Stimulated activated CD4-positive, alpha-beta T cell treated with anti-CD3 and anti-CD28 coated beads, Interleukin-4, amount 100 ng/mL, for 1 hour (primary cell): ENCODE measurements at places on chromosomes 1 and 21.

GRCh38 chr21:18370301-18370700 is 33.3 kb downstream of the TMPRSS15 start:
- DNase-seq, result no peak

DNA sequence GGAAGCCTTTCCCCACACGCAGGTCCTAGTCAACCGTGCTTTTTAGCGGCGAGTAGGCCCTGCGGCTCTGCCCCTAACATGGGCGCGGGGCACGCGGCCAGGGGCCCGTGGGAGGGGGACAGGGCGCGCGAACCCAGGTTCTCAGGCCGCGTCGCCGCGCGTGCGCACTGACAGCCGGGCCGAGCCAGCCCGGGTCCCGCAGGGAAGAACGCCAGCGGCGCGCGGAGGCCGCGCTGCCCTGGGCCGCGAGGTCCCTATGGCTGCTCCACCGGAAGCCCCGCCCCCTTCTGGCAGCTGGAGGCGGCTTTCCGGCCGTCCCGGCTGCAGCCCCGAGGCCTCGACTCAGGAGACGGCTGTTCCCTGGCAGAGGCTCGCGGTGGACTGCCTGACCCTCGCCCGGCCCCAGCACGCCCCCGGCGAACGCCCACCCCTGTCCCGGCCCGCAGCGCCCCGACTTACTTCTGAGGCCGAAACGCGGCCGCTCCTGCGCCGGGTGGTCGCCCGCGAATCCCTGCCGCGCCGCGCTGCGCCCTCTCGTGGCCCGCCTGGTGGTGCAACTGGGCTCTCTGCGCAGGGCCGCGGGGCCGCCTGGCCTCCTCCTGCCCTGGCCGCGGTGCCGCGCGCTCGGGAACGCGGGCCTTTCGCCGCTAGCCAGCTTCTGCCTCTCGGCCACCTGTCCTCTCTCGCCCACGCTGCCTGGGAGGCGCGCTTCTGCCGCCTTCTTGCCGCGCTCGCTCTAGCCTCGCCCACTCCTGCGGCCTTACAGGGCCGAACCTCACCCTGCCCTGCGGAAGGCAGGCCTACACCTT is 16.6 kb upstream of the RIPPLY3 start:
- peak; percentile 87 for DNase-seq

- DNase-seq, result no peak
Measured at GRCh38 chr1:101135526-101135925, 101.3 kb upstream of the S1PR1 start.

DNA sequence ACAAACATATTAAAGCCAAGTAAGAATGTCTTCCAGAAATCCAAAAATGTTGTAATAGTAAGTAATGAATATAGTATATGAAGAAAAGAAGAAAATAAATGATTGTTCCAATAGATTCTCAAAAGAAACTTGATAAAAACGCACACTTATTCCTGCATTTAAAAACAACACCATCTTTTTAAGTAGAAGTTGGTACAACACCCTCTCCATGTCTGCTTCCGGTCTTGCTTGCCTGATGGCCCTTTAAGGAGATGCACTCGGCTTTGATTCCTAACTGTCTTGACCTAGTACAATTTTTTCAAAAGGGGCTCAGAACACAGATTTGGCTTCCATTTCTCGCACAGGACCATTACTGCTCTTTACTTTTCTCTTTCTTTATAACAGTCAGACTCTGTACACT is 9.0 kb downstream of the CLCA1 start:
- DNase-seq, result no peak

DNA sequence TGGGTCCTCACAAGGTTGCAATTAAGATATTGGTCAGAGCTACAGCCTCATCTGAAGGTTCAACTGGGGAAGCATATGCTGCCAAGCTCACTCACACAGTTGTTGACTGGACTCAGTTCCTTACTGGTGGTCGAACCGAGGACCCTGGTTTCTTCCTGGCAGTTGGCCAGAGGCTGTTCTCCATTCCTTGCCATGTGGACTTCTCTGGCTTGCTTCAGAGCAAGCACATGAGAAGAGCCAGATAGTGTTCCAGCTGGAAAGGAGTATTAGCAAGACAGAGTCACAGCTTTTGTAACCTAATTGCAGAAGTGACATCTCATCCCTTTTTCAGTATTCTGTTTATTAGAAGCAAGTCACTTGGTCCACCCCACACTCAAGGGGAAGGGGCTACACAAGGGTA is 23.6 kb downstream of the POU2F1 start:
- DNase-seq, result no peak

- DNase-seq, result no peak
Measured at GRCh38 chr21:36377391-36377842, 7.8 kb upstream of the CHAF1B start.

- DNase-seq, result no peak
Measured at GRCh38 chr1:234271243-234271606, 102.0 kb upstream of the COA6 start.

- no peak for DNase-seq
Measured at GRCh38 chr1:62355095-62355494, 35.9 kb upstream of the KANK4 start.

- DNase-seq, result no peak
Measured at GRCh38 chr21:41429925-41430491, 4.0 kb downstream of the MX1 start.

DNA sequence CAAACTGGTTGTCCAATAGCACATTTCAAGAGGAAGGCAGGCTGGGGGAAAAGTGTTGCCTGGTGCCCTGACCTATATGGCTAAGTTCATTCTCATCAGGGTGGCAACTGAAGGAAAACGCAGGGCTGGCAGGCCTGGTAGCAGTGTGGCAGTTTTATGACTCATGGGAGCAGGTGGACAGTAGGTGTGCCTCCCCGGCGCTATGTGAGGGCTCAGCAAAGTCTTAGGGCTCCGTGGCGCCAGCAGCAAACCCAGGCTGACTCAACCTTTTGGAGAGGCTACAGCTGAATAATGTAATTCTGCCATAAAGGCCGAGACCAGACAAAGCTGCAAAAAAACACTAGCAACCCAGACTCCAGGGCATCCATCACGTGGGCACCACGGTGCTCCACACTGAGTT is 23.6 kb downstream of the GADD45A start:
- DNase-seq, result no peak

GRCh38 chr1:10187026-10187334 is 23.4 kb upstream of the KIF1B start:
- no peak for DNase-seq

DNA sequence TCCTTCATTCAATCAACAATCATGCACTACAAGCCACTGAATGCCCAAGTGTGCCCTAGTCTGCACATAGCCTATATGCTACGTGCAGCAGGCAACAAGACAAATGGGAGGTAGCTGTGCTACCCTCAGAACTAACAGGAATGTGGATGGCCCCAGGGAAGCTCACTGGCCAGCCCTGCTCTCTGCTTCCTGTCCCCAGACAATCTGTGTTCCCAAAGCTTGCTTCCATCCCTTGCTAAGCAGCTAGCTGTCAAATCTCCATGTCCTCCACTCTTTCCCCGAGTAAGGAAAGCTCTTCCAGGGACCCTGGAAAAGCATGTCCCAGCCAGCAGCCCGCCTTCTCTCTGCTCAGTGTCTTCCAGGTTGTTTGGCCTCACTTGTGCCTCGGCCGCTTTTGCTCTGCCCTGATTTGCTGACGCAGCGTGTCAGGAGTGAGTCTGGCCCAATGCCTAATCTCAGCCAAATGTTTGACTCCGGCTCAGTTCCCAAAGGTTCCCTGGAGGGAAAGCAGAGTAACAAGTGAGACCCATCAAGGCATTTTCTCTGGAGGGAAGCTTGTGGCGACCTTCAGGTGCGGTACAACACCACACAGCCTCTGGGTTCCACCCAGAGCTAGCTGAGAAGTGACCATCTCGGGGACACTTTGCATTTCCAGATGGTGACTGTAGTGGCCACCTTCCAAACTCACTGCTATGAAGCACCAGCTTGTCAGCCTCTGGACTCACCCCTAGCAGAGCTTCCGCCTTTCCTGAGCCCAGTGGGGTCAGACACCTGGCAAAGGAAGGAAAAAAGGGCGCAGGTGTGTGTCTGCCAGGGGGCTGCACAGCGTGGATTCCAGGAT is 243.4 kb downstream of the RHOU start:
- DNase-seq, result no peak

DNA sequence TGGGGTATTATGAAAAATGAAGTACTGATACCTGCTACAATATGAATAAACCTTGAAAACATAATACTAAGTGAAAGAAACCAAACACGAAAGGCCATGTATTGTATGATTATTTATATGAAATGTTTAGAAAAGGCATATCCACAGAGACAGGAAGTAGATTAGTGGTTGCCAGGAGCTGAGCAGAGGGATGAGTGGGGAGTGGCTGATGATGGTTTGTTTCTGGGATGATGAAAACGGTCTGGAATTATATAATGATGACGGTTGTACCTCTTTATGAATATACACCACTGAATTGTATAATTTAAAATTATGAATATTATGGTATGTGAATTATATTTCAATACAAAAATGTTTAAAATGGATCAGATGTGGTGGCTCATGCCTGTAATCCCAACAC is 63.8 kb upstream of the MPC2 start:
- DNase-seq, result no peak

DNA sequence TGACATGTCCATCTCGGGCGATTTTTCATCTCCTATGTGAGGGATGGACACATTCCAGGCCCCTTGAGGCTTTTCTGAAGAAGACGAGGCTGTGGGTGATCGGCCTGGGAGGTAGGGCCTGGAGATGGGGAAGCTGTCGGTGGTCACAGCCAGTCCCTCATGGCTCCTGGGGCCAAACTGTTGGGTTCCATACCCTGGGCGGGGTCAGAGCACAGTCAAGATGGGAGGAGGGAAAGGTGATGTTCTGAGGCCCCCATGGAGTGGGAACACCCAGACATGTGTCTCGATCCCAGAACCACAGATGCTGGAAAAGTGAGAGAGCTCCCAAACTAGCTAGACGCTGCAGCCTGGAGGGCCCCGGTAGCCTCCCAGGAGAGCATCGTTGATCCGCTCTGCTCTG is 157.5 kb upstream of the C1orf174 start:
- DNase-seq, result no peak

- DNase-seq, result no peak
Measured at GRCh38 chr1:42340093-42340492, 5.1 kb upstream of the FOXJ3 start.

GRCh38 chr1:74587888-74588287 is 75.5 kb upstream of the LRRC53 start:
- no peak for DNase-seq

GRCh38 chr1:14937288-14937949 is 216.1 kb upstream of the TMEM51 start:
- DNase-seq, result no peak

DNA sequence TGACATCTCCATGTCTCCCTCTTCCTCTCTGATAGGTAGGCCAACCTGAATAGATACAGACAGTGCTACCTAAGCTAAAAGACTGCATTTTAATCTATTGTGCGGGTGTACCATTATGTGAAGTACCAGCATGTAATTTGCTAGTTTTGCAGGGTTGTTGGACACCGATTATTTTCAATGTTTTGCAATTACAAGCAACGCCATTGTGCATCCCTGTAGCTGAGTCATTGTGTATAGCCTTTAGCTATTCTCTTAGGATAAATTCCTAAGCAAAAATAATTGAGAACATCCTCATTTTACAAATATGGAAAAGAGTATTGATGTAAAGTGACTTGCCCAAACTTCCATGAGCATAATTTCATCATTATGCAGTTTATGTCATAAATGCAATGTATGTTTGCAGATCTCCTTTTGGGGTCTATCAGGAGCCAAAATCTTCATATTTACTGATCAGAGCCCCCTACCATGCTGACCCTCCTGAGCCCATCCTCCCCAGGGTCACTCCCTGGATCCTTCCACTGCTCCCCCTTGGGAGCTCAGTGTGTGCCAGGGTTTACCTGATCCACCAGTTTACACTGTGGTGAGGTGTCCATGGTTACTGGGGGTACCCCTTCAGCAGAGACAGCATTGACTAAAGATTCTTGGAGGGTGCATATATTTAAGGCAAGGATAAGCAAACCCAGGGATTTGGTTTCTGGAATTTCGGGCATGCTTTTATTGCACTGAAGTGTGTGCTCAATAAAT is 80.6 kb downstream of the CCDC185 start:
- no peak for DNase-seq

DNA sequence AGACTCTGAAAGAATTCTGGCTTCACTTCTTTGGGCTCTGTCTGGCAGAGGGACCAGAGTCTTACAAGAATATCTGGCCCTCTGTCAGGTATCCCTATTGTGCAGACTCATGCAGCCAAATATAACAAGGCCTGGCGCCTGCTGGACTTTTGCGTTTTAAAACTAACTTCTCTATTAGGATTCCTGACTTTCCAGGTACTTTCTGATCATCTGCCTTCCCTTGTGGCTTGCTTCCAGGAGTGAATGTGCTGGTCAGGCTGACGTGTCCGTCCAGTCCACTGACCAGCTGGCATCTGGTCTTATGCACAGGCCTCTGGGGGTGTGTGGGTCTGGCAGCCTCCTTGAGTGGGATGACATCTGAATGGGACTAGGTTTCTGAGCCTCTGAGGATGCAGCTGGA is 8.6 kb upstream of the RAB29 start:
- DNase-seq, result no peak

DNA sequence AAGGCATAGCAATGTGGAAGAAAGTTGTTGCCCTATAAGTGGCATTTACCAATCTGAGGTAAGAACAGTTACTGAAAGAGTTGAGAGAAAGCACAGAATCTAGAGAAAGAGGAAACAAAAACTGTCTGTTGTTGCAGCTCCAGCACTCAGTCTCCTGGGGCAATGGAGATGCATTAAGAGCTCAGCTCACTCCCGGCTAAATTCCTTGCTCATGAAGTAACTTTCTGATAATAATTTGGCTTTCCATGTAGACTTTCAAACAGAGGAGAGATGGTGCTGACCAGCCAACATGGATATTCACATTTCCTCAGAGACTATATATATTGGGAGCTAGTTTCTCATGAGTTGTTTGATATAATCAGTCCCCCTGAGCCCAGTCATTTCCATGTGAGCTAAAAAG is 135.3 kb downstream of the GDAP2 start:
- DNase-seq, result no peak

DNA sequence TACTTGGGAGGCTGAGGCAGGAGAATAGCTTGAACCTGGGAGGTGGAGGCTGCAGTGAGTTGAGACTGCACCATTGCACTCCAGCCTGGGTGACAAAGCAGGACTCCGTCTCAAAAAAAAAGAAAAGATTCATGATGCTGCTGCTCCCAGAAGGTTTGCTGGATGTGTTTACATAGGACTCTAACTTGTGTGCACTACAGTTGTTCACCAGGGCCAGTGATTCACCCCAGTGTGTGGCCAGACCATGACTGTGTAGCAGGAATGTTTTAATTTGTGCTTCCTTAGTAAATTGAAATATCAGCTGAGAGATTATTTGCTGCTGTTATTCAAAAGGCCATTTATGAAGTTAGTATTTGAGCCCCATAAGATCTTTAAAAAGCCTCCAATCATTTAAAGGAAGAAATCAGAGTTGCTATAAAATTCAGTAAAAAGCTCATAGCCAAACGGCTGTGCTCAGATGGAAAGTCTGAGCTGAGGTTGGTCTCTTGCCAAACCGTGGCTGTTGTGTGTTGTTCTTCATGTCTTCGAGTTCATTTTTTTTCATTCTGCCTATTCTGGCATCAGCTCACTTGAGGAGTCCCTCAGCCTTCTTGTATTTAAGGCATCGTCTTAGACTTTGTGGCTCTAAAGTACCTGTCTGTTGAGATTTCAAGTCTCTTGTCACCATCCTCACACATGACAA is 18.1 kb upstream of the PGD start:
- DNase-seq, result no peak
